ENCODE measurements at places on chromosomes 13 and 19.

DNA sequence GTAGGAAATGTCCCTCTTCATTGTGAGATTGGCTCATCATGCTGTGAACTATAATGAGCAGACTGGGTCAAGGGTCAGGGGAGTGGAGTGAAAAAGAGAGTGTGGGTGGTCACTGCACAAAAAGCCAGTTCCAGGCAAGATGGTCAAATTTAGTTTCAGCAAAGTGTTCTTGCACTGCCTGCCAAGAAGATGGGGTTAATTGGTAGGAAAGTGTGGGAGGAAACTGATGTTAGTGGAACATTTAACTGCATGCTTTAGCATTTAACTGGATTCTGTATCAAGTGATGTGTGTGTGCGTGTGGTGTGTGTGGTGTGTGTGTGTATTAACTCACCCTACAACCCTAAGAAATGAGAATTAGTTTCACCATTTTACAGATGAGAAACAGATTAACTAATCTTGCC, 131.6 kb downstream of the COG6 start:
- no peak for DNase-seq

GRCh38 chr13:48154671-48155070, 59.8 kb upstream of the MED4 start:
- no peak for DNase-seq

DNA sequence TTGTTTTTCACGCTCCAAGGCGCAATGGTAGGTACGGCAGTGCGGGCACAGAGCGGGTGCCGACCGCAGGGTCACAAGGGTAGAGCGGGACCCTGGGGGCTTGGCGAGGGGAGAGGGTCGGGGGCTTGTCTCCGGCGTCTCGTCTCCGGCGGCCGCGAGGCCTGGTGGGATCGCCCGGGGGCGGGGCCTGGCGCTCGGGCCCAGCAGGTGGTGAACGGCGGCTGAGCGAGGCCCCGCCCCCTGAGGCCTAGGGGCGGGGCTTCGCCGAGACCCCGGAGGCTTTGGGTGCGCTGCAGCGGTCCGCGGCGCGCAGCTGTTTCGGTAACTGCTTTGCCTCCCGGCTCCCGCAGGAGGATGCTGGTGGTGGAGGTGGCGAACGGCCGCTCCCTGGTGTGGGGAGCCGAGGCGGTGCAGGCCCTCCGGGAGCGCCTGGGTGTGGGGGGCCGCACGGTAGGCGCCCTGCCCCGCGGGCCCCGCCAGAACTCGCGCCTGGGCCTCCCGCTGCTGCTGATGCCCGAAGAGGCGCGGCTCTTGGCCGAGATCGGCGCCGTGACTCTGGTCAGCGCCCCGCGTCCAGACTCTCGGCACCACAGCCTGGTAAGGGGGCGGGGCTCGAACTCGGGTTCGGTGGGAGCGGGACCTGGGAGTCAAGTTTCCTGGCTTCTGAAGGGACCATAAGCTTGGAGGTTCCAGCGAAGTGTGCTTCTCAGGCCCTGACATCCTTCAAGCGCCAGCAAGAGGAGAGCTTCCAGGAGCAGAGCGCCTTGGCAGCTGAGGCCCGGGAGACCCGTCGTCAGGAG, at the start of gene TSEN34:
Gene TSEN34, plus strand, starts transcription at position 298 of the 800 bp plus-strand sequence. Its CDS starts 57 bp downstream, at position 355.
- DNase-seq: peak; percentile 76

- DNase-seq: no peak
These were observed 553.4 kb upstream of the KLF12 start for GRCh38 chr13:74687442-74688182.

- no peak for DNase-seq
These were observed 15.9 kb upstream of the SLC35E1 start for GRCh38 chr19:16587833-16588823.

DNA sequence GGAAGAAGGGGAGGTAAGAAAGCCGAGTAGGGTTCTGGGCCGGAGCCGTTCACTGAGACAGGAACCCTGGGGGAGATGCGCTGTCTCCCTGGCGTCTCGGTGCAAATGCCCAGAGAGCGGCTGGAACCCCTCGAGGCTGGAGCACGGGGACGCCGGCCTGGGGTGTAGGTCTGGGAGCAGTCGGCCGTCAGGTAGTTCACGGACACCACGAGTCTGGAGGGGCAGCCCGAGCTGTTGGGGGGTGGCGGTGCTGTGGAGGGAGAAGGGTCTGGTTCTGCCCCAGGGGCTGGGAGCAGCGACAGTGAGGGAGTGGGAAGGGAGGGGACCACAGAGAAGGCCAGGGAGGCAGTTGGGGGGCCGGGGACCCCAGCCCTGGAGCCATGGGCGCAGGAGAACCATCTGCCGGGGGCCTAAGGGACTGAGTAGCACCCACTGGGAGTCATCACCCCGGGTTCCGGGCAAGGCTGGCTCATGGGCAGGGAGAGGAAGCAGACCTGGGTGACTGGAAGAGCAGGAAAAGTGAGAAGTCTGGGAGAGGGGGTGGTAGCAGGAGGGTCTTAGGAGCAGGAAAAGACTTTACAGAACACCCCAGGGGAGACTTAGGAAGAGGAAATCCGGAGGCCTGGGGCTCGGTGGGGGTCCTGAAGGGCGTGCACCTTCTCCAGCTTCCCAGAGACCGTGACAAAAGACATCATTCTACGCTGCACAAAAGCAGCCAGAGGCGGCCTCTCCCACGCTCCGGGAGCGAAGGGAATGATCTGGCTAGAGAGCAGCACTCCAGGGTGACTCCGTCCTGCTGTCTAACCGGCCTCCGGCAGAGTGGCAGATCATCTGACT, 173.1 kb upstream of the SOX1 start:
- DNase-seq: no peak

DNA sequence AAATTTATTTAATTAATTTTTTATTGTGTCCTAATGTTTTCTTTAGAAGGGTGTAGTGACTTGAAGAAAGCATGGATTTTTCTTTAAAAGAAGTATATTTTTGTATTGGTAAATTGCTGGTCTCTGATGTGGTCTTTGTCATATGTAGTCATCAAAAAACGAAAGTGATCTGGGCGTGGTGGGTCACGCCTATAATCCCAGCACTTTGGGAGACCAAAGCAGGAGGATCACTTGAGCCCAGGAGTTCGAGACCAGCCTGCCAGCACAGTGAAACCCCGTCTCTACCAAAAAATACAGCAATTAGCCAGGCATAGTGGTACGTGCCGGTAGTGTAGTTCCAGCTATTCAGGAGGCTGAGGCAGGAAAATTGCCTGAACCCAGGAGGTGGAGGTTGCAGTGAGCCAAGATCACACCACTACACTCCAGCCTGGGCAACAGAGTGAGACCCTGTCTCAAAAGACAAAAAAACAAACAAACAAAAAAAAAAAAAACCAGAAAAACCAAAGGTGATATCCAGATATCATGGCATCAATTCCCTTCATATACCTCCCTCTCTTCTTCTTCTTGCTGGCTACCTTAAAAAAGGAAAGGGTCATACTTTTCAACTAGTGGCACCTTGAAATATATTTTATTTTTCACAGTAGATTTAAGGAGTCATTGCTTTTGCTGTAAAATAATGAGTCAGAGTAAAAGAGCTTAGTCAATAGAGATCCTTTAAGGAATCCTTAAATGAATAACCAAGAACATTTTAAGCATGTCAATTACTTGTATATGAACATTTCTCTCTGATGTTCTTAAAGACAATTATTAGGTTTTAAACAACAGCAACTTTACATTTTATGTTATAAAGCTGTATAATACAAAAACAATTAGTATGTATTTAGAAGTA, 19.9 kb downstream of the KCTD4 start:
- DNase-seq: no peak

DNA sequence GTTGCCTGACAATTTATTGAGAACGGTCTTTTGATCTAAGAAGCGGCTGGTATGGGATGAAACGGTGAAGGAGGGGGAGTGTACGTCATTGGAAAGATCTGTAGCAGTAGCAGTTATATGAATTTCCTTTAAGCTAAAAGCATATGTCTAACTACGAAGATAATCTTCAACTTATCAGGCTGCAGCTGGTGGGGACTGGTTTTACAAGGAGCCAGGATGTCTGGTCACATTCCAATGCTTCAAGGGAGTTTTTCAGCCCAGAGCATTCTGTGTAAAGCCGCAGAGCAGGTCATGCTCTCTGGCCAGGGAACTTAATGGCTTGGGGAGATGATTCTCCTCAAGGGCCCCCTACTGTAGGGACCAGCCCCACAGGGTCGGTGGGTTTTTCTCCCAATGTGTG, 29.2 kb downstream of the CLEC4M start:
- DNase-seq: no peak

DNA sequence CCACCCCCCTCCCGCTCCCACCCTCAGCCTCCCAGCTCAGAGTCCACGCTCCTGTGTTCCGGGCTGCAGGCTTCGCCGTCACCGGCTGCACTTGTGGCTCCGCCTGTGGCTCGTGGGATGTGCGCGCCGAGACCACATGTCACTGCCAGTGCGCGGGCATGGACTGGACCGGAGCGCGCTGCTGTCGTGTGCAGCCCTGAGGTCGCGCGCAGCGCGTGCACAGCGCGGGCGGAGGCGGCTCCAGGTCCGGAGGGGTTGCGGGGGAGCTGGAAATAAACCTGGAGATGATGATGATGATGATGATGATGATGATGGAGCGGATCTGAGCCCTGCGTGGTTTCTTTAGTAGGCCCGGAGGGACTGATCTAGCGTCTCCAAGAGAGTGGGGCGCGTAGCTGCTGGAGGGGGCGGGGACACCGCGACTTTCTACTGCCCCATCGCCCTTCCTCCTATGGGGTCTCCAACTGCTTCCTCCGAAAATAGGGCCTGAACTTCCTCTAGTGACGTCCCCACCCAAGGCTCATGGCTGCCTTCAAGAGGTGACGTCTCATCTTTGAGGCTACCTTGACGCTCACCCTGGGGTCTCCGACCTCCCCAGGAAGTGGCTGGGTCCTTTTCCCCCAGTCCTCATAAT, 1.4 kb downstream of the RETN start:
- no peak for DNase-seq

- DNase-seq: peak; percentile 9
These were observed 441.5 kb upstream of the KLF12 start for GRCh38 chr13:74575729-74576125.

DNA sequence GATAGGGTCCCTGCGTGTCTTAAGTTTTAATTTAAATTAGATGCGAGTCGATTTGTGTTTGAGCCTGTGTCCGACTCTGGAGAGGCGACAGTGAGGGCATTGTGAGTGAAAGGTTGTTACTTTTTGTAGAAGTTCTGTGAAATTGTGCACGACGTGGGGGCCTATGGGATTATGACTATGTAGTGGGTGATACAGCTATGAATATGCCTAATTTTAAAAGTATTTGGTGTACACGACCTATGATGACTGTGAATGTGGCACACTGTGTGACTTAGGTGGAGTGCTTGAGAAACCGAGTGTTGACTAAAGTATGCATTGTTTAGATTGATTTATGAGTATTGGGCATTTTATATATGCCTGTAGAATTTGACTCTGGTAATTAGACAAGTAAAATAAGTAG, 646 bp downstream of the ZNF567 start:
- DNase-seq: no peak

- no peak for DNase-seq
These were observed 2.9 kb downstream of the LDLR start for GRCh38 chr19:11092181-11092538.

DNA sequence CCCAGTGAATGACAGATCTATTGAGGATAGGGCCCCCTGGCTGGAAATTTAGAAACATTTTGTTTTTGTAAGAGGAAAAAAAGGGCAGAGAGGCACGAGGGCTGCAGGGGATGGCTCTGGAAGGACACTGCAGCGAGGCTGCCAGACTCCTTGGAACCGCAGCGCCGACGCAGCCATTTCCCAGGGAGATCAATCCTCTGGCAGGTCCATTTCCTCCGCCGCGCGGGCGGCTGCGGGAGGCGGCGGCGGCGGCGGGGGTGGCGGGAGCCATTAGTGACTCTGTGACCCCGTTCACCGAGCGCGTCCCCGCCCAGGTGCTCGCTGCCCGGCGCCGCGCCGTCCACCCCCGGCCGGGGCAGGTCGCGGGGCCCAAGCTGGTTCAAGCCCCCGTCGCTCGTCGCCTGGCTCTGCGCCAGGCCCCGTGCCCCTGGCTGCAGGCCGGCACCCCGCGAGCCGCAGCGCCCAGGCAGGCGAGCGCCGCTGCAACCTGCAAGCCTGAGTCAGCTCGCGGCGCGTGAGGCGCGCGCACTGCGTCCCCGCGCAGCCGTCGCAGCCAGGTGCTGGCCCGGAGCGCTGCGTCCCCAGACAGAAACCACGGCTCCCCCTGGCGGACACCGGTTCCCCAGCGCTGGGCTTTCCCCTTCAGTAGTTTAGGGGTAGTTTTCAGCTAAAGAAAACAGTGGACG, 192.6 kb downstream of the KATNAL1 start:
- peak; percentile 95 for DNase-seq

DNA sequence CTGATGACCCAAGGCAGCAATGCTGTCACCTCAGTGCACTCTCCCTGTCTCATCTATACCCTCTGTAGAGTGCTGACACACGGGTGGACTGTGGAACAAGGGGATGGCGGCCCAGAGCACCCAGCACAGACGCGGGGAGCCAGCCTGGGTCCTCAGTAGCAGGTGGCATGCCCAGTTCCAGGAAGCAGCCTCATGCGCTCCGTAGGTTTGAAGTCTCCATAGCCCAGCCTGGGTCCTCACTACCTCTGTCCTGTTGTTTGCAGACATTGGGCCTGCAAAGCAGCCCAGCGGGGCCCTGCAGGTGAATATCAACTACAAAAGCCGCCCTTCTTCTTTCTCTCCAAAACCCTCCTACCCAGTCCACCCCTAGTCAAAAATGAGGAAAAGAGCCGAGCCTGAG, 5.0 kb upstream of the SLC7A9 start:
- DNase-seq: no peak

GRCh38 chr13:26295812-26296211, 41.9 kb downstream of the CDK8 start:
- no peak for DNase-seq

DNA sequence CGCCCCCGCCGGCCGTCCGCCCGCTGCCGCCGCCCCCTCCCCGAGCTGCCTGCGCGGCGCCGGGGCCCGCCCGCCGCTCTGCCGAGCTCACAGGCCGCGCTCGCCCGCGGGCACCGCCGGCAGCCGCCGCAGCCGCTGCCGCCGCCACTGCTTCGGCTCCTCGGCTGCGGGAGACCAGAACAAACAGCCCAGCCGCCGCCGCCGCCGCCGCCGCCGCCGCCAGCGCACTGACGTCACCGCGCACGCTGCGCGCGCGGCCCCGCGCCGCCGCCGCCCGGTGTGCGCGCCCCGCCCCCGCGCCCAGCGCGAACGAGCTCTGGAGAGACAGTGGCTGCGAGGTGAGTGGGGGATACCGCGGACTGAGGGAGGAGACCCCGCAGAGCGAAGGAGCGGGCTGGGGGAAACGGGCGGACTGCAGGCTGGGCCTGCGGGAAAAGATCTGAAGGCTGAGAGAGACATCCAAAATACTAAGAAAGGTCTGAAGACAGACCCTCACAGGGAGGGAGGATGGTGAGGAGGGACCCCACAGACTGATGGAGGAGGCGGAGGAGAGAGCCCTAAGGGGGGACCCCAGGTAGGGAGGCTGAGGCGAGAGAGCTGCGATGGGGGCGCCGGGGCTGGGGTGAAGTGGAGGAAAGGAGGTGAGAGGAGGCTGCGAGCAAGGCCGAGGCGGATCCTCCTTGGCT, at the start of gene BRD4:
Gene BRD4, minus strand, starts transcription at position 229 of the 686 bp plus-strand sequence. CDS start 59,440 bp downstream, outside the sequence.
- peak; percentile 59 for DNase-seq

GRCh38 chr13:112366907-112367646, 9.1 kb upstream of the SPACA7 start:
- DNase-seq: no peak

DNA sequence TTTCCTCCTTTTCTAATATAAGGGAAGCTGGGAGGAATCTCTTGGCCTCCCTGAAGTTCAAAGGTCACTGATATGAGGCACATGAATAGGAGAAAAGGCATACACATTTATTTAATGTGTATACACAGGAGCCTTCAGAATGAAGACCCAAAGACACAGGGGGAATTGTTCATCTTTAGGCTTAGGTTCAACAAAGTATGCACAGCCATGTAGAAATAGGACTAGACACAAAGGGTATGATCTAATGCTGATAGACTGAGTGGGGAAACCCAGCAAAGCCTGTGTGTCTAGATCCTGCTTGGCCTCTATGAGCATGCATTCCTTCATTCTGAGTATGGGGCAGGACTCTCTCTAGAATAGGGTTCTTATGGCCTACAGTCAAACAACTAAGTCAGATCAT, 177.1 kb upstream of the RFC3 start:
- DNase-seq: no peak

Measured in stimulated activated CD4-positive, alpha-beta T cell treated with anti-CD3 and anti-CD28 coated beads, TNF-alpha, amount 100 ng/mL, for 4 hours (primary cell).